Tibial artery (tissue), 4 donors: ENCODE measurements at places on chromosomes 5 and 9.

- H3K36me3 ChIP-seq, result no peaks in the 10 kb centered on the region
- DNase-seq, result no peak
- no peak overlapping the region for H3K4me3 ChIP-seq
Observed at GRCh38 chr5:169442403-169442874, 141.1 kb upstream of the SPDL1 start.

- H3K27ac ChIP-seq, result no peak overlapping the region
- no peak for DNase-seq
- H3K27me3 ChIP-seq, result no peaks in the 10 kb centered on the region
- H3K4me1 ChIP-seq, result no peaks in the 10 kb centered on the region
- no peak overlapping the region for H3K4me3 ChIP-seq
Observed at GRCh38 chr5:126562823-126563222, 32.2 kb downstream of the ALDH7A1 start.

GRCh38 chr5:4198461-4198860, 602.8 kb downstream of the IRX1 start:
- DNase-seq, result no peak
- no peak overlapping the region for H3K4me3 ChIP-seq
- no peaks in the 10 kb centered on the region for H3K36me3 ChIP-seq
- H3K27me3 ChIP-seq, result no peaks in the 10 kb centered on the region
- no peak overlapping the region for H3K27ac ChIP-seq

DNA sequence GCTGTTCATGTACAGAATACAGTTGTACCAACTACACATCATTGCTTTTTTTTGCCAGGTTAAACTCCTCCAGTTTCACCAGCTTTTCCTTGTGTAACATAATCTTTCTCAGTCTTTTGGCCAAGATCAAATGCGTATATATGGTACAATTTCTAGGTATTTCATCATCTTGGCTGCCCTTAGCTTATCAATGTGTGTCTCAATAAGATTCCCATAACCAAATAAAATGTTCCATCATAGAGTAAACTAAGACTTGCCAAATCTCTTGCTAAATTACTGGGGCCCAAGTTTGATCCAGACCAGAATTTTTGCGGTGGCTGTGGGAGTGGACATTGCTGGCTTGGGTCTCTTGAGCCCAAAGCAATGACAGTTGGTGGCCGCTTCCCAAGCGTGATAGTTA, 24.3 kb upstream of the ERBIN start:
- no peak for DNase-seq
- no peak overlapping the region for H3K4me3 ChIP-seq
- no peaks in the 10 kb centered on the region for H3K27me3 ChIP-seq
- no peaks in the 10 kb centered on the region for H3K4me1 ChIP-seq
- no peak overlapping the region for H3K27ac ChIP-seq

- no peak overlapping the region for H3K4me3 ChIP-seq
- DNase-seq, result no peak
- no peaks in the 10 kb centered on the region for H3K36me3 ChIP-seq
Observed at GRCh38 chr9:29850664-29851063, 2277.4 kb upstream of the C9orf72 start.

- no peaks in the 10 kb centered on the region for H3K4me1 ChIP-seq
- no peaks in the 10 kb centered on the region for H3K36me3 ChIP-seq
- DNase-seq, result no peak
- H3K27ac ChIP-seq, result no peak overlapping the region
- H3K4me3 ChIP-seq, result no peak overlapping the region
- no peaks in the 10 kb centered on the region for H3K27me3 ChIP-seq
Observed at GRCh38 chr5:138603249-138603920, 28.2 kb upstream of the HSPA9 start.

- H3K36me3 ChIP-seq, result no peaks in the 10 kb centered on the region
- no peak overlapping the region for H3K27ac ChIP-seq
- no peaks in the 10 kb centered on the region for H3K27me3 ChIP-seq
- H3K4me3 ChIP-seq, result no peak overlapping the region
Observed at GRCh38 chr9:110290001-110290400, 33.7 kb upstream of the TXN start.

GRCh38 chr5:95252801-95253200, 32.1 kb downstream of the MCTP1 start:
- no peaks in the 10 kb centered on the region for H3K27me3 ChIP-seq
- no peaks in the 10 kb centered on the region for H3K4me1 ChIP-seq
- H3K36me3 ChIP-seq, result no peaks in the 10 kb centered on the region
- no peak for DNase-seq

DNA sequence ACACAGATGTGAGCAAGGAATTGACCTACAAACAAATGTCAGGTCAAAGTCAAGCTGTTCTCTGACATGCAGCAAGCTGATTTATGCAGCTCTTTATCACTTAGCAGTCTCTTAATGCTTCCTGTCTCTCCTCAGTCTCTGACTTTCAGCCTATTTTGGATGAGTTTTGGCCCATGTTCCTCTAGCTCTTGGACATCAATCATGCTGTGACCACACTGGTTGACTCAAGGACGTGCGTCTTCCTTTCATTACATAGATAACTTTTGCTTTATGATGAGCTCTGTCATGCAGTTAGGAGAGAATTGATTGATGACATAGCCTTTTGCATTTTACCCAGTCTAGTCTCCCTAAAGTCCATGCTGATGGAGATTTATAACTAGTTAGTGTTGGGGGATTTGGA, 9.4 kb upstream of the REEP5 start:
- DNase-seq, result no peak
- peaks cover 7% of the 10 kb centered on the region for H3K4me1 ChIP-seq
- H3K27ac ChIP-seq, result no peak overlapping the region
- no peaks in the 10 kb centered on the region for H3K36me3 ChIP-seq
- no peaks in the 10 kb centered on the region for H3K27me3 ChIP-seq

DNA sequence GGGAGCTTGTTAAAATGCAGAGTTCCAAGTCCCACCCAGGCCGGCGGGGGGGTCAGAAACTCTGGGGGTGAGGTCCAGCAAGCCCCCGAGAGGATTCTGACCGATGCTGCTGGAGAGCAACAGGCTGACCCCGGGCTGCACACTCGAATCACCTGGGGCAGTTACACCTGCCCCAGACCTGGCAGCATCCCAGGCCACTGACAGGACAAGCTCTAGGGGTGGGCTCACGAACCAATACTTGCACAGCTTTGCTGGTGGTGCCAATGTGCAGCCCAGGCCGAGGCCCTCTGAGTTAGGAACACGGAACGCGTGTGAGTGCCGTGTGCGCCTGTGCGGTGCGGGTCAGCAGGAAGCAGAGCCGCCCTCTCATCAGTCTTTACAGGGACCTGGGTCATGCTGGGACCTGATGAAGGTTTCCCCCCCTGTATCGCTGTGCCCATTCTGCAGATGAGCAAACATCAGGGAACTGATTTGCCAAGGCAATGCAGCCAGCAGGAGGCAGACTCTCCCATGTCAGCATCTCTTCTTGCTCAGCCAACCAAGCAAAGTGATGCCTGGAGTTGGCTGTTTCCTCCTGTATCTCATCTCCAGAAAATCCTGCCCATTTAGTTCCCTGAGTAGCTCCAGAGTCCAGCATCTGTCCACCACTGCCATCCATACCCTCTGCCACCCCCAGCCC, 16.3 kb downstream of the FAM163B start:
- no peak overlapping the region for H3K27ac ChIP-seq
- H3K27me3 ChIP-seq, result peaks cover 60% of the 10 kb centered on the region
- H3K4me3 ChIP-seq, result no peak overlapping the region
- no peak for DNase-seq

DNA sequence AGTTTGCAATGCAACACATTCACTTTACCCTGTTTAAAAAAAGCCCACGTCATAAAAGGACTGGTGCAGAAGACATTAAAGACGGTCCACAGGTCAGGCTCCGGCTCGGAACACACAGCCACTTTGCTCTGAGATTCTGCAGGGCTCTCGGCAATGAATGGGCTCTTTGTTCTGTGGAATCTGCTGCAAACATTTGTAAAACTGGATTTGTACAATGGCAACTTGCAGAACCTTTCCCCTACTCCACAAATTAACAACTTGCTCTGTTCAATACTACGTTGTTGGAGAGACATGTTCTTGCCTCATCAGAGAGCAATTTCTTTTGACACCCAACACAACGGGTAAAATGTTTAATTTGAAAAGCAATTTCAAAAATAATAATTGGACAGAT, 13.0 kb upstream of the NR5A1 start:
- H3K36me3 ChIP-seq, result no peaks in the 10 kb centered on the region
- no peaks in the 10 kb centered on the region for H3K27me3 ChIP-seq
- H3K27ac ChIP-seq, result no peak overlapping the region
- no peak overlapping the region for H3K4me3 ChIP-seq
- no peaks in the 10 kb centered on the region for H3K4me1 ChIP-seq

- H3K36me3 ChIP-seq, result peaks cover 4% of the 10 kb centered on the region
- DNase-seq, result no peak
- H3K27me3 ChIP-seq, result no peaks in the 10 kb centered on the region
Observed at GRCh38 chr5:34053133-34053532, 10.1 kb upstream of the C1QTNF3 start.

DNA sequence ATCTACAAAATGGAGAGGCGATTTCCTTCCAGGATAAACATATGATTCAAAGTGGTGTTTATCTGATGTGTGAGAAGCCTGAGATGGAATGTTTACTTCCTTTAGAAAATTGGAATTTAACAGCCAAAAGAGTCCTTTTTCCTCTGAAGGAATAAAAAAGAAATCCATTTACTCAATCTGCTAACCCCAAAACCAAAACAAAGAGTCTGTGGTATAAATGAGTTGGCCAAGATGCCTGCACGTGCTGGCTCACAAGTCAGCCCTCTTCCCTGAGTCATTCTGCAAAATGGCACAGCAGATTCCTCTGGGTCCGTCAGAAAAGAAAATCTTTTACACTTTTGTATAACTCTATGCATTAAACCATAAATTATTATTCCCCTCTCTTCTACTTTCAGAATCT, 60.8 kb downstream of the EBF1 start:
- peak overlapping the region; percentile 75 for H3K27ac ChIP-seq
- no peaks in the 10 kb centered on the region for H3K27me3 ChIP-seq
- no peak overlapping the region for H3K4me3 ChIP-seq

DNA sequence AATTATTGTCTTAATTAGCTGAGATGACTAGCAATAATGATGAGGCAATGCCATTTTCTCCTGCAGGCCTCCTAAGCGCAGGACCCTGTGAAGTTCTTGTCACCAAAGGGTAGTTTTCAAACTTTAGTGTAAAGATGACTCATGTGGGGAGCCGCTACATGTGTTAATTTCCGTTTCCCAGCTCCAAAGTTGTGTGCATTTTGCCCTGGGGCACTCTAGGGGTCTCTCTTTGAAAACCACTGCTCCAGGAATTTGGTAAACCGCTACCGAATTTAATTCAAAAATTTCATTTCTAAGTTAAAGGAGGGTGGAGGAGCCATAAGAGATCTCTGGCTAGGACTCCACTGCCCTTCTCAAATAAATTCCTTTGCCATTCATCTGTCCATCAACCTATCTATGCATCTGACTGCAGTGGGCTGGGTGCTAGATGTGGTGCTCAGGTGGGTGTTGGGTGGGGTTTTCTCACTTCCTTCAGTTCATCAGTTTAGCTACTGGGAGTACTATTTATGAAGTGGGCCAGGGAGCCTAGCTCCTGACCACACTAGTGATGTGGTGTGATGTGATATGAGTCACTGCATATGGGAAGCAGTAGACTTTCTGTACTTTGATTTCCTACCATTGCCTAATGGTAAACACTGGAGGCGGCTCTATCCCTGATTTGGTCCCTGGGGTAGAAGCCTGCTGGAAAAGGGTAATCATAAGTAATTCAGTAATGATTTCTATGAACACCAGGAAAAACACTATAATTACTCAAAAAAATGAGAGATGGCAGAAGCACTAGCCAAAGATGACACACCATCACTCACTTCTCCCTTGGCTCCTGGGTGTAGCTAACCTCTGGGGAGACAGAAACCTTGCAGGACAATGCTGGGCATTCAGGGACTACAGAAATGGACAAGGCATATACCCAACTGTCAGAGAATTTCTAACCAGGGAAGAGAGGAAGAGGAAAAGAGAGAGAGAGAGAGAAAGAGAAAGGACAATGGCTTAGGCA, 4.0 kb upstream of the ZSWIM6 start:
- no peak for DNase-seq
- no peak overlapping the region for H3K27ac ChIP-seq
- H3K36me3 ChIP-seq, result no peaks in the 10 kb centered on the region
- no peaks in the 10 kb centered on the region for H3K4me1 ChIP-seq
- no peaks in the 10 kb centered on the region for H3K27me3 ChIP-seq

GRCh38 chr9:129237164-129237611, 59.1 kb upstream of the IER5L start:
- H3K4me1 ChIP-seq, result peaks cover 8% of the 10 kb centered on the region
- DNase-seq, result no peak
- no peak overlapping the region for H3K27ac ChIP-seq
- H3K36me3 ChIP-seq, result no peaks in the 10 kb centered on the region

GRCh38 chr5:93608855-93609254, 25.8 kb downstream of the NR2F1 start:
- peaks cover 9% of the 10 kb centered on the region for H3K4me1 ChIP-seq
- no peak overlapping the region for H3K27ac ChIP-seq
- H3K36me3 ChIP-seq, result no peaks in the 10 kb centered on the region
- H3K27me3 ChIP-seq, result peaks cover 96% of the 10 kb centered on the region
- no peak overlapping the region for H3K4me3 ChIP-seq

- no peak overlapping the region for H3K4me3 ChIP-seq
- no peaks in the 10 kb centered on the region for H3K27me3 ChIP-seq
- peak overlapping the region; percentile 91 for H3K27ac ChIP-seq
Observed at GRCh38 chr9:92501671-92502393, 19.5 kb upstream of the ASPN start.
